ENCODE measurements at places on chromosomes 2 and 18.
A peak's percentile ranks its signal among the peaks of the same experiment; 100 is the strongest.

GRCh38 chr2:9631553-9631819, 689 bp upstream of the YWHAQ start:
- DNase-seq: no peak
- H3K36me3 ChIP-seq: peaks cover 30% of the 10 kb centered on the region
- H3K27ac ChIP-seq: no peak overlapping the region
- peaks cover 22% of the 10 kb centered on the region for H3K4me1 ChIP-seq
- H3K27me3 ChIP-seq: no peaks in the 10 kb centered on the region

GRCh38 chr2:71608441-71608840, 155.1 kb downstream of the DYSF start:
- H3K4me3 ChIP-seq: no peak overlapping the region
- H3K36me3 ChIP-seq: no peaks in the 10 kb centered on the region
- peaks cover 5% of the 10 kb centered on the region for H3K4me1 ChIP-seq
- no peak for DNase-seq

DNA sequence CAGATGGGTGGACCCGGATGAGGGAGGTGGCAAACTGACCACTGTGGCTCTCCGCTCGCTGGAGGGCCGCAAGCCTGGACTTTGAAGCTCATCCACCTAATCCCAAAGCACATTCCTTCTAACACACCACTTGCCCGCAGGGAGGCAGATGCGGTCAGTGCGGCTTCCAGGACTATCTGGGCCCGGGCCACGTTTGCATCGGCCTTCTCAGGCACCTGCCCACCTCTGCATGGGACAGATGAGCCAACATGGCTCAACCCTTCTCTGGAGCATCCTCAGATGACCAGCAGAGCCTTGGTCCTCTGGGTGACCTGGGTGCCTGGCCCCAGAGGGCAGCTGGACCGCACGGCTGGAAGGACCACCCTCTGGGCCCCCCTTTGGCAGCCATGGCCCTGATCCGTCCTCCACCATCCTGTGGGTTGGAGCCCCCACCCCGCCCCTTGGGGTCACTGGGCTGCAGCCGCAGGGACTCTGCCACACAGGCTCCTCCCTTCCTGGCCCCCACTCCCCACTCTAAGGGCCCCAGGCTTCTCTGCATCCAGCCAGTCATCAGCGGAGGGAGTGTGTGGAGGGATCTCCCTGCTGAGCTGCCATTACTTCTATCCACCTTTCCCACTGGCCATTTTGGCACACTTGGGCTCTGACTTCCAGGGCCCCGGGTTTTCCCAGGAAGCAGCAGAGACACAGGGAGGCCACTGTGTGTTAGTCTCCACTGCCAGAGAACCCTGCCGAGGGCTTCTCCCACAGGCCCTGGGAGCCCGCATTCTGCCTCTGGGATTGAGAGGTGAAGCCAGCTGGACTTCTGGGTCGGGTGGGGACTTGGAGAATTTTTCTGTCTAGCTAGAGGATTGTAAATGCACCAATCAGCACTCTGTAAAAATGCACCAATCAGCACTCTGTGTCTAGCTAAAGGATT, 12.3 kb downstream of the HDAC4 start:
- H3K4me3 ChIP-seq: no peak overlapping the region
- H3K27me3 ChIP-seq: no peaks in the 10 kb centered on the region
- H3K4me1 ChIP-seq: peaks cover 5% of the 10 kb centered on the region
- DNase-seq: no peak

- H3K4me3 ChIP-seq: no peak overlapping the region
- no peaks in the 10 kb centered on the region for H3K27me3 ChIP-seq
Observed at GRCh38 chr2:74941284-74941683, 17.2 kb upstream of the POLE4 start.

DNA sequence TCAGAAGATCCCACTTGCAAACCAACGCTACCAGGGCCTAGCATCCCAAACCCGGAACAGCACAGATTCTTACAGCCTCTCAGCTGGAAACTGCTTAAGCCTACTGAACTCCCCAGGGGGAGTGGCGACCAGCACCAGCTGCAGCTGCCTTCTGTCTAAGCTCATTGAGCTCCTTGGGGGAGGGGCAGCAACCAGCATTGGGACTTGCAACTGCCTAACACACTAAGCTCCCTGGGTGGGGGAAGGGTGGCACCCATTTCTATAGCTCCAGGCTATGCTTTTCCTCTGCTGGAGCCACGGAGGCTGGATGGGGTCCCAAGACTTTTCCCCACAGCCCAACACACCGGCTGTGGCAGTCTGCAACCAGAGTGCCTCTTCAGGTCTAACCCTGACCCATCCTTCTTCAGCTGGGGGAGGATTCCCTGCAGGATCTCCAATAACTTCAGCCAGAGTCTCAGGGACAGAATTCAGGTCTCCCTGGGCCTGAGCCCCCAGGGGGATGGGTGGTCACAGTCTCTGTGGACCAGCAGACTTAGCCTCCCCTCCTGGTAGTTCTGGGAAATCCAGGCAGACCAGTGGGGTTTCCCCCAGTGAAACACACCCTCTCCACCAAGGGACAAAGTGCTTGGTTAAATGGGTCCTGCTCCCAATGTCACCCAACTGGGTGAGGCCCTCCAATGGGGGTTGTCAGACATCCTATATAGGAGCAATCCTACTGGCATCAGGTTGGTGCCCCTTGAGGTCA, 45.9 kb upstream of the ITGA4 start:
- no peak for DNase-seq
- H3K36me3 ChIP-seq: no peaks in the 10 kb centered on the region
- H3K4me1 ChIP-seq: no peaks in the 10 kb centered on the region
- no peak overlapping the region for H3K27ac ChIP-seq

DNA sequence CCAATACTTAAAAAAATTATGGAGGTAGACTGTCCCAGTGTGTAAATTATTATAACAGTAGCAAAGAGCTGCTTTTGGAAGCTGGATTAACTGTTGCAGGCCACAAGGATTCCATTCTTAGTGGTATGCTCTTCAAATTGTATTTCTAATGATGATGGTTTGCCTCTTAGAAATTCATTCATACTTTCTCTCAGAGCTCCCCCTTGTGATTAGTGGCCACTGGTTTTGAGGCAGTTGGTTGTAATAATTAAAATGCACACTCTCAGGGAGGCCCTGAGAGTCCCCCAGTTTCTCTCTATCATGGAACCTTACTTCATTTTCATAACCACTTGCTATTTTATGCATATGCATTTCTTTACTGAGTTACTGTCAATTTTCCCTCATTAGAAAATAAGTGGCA, 122.5 kb downstream of the PLA2R1 start:
- H3K4me1 ChIP-seq: no peaks in the 10 kb centered on the region
- H3K27me3 ChIP-seq: no peaks in the 10 kb centered on the region
- H3K4me3 ChIP-seq: no peak overlapping the region
- peaks cover 9% of the 10 kb centered on the region for H3K36me3 ChIP-seq

DNA sequence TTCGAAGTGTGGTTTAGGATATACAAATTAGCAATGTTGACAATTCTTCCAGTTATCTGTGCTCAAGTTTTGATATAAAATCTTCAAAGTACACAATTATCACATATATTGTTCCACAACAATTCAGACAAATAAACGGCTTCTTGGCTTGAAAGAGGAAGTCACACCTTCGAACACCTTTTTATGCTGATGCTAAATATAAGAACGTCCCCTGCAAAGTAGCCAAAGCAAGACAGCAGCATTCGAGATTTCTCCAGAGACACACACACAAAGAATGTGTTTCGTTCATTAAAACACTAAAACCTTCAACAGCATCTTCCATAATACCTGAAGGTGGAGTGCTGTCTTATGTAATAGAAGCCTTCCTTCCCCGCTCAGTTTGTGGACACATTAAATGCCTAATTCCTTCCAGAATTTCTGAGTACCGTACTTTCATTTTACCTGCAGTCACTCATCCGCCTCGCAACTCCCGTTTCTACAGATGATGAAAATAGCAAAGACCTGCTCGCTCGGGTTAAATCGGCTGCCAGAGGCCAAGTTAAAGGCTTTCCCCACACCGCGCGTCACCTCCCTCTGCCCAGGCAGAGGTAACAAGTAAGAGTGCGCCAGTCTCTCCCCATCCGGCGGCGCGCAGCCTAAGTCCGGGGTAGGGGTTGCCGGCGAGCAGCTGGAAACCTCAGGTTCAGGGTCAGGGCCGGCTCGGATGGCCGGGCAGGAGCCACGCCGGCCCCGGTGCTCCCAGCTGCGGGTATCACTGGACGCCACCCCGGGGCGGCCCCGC, 847 bp downstream of the SERPINE2 start:
- no peaks in the 10 kb centered on the region for H3K36me3 ChIP-seq
- H3K27me3 ChIP-seq: no peaks in the 10 kb centered on the region
- peaks cover 39% of the 10 kb centered on the region for H3K4me1 ChIP-seq
- H3K4me3 ChIP-seq: peak overlapping the region; percentile 84

DNA sequence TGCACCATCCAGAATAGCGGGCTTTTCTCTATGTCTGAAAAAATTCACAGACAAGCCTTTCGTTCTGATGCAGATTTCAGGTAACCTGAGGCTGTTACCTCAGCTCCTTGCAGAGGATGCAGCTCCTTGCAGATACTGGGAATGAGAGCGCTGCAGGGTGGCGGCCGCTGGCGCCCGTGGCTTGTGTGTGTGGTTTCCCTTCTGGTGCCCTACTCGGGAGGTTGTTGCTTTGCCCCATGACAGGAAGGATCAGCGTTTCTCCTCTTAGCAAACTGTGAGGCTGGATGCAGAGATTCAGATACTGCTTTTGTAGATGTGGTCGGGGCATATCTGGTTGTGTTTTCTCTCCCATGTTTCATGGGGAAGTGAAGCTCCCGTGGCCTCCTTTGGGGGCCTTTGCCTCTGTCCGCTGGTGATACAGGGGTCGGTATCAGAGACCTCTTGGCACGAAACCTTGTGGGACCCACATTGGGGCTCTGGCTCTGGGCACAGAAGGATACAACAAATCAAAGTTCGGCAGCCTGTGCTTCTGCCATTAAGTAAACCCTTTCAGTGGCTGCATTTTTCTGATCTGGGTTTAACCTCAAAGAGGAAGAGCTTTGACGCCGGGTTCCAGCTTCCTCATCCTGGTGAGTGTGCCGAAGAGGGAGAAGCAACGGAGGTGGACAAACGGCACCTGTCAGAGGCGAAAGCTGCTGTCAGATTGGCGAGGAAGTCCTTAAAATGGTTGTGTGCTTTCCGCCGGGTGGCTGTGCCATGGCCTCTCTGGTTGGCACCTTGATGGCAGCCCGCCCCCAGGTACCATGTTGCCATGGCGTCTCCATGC, 127.8 kb downstream of the MBP start:
- H3K27ac ChIP-seq: no peak overlapping the region
- H3K4me1 ChIP-seq: no peaks in the 10 kb centered on the region
- H3K27me3 ChIP-seq: no peaks in the 10 kb centered on the region
- no peak for DNase-seq
- no peak overlapping the region for H3K4me3 ChIP-seq
- H3K36me3 ChIP-seq: peaks cover 3% of the 10 kb centered on the region

GRCh38 chr2:222677981-222678380, 6.5 kb downstream of the MOGAT1 start:
- H3K4me3 ChIP-seq: no peak overlapping the region
- no peaks in the 10 kb centered on the region for H3K4me1 ChIP-seq

DNA sequence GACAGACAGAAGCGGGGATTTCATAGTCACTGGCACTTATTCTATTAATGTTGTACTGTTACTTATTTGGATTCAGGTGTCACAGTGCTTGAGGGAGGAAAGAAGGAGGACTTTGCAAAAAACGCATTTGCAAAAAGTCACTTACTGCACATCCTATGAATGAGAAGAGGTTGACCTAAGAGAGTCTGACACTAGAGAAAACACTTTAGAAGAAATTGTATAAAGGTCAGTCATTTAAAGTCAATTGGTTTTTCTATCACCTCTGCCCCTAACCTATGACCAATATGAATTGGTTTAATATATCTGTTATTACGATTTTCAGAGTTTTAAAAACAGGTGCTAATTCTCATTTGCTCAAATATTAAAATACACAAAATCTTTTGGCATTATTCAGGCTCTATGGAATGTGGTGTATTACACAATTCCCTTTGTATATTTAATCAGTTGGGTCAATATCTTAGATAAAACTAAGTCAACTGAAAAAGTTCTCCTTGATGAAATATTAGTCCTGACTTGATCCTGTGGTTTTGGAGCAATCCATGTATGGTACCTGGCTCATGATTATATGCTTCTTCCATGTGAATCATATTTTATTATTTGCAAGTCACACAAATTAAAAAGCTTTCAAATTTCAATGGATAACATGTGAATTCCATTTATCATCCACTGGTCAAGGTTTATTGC, 157.4 kb downstream of the CDH2 start:
- no peak for DNase-seq
- H3K36me3 ChIP-seq: no peaks in the 10 kb centered on the region
- H3K27me3 ChIP-seq: no peaks in the 10 kb centered on the region
- H3K27ac ChIP-seq: no peak overlapping the region
- peaks cover 8% of the 10 kb centered on the region for H3K4me1 ChIP-seq

DNA sequence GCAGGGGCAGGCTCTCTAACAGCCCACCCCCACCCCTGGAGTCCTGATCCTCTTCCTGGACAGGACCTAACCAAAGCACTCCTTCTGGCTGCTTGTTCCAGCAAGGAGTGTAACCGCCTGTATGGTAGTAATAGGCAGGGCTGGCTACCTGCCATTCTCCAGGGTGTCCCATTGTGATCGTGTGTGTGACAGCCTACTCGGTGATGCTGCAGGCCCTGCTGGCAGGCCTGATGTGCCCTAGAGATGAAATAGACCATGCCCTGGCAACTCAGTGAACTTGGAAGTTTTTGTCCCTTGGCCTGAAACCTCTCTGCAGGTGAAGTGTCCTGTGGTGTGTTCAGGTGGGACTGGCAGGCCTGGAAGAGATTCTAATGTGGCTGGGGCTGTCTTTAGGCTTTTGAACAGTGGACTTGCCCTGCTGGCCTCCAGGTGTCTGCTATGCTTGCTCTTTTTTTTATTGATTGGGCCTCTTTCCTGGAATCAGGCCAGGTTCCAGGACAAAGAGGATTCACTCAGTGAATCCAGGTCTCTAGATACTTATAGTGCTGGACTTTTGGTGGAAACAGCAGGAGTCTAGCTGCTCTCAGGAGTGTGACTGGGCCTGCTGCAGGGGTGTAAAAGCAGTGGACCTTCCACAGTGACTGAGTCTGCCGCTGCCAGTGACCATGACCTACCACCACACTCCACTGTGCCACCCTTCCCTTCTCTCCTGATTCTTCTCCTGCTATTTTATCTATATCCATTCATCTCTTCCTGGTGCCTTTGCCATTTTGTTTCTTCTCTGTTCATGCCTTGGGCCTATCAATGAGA, 132.1 kb downstream of the CTIF start:
- no peak overlapping the region for H3K4me3 ChIP-seq
- DNase-seq: no peak
- no peaks in the 10 kb centered on the region for H3K4me1 ChIP-seq

DNA sequence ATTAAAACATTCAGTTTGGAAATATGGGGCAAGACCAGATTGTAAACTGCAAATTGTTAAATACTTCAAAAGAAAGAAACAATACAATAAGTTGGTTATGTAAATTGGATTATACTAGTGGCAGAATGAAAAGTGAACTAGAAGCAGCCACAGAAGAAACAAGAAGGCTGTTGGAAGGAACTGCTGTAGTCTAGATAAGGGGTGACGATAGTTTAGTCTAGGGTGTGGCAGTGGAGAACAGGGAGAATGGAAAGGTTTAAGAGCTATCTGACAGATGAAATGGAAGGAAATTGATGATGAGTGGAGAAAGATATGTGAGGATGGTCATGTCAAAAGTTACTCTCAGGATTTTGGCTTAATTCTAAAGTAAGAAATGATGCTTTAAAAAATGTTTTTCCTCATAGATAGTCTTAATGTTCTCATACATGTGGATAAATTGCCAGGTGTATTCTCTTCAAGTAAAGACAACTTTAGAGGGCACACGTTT, 179.7 kb downstream of the GPD2 start:
- H3K27ac ChIP-seq: no peak overlapping the region
- DNase-seq: no peak
- H3K4me3 ChIP-seq: no peak overlapping the region

All from MCF 10A (cell line).